Hepatocyte (in vitro differentiated cells): ENCODE measurements at places on chromosomes 1 and 21. TPM values are rescaled to one million over a fixed set of nuclear protein-coding genes. Genes with fewer than 3 reads are reported as not detected.

GRCh38 chr1:159970932-159971342 lies 16.9 kb upstream of the SLAMF9 start:
- no peaks in the 10 kb centered on the region for H3K27me3 ChIP-seq
- H3K27ac ChIP-seq: peak overlapping the region; percentile 78
- no peaks in the 10 kb centered on the region for H3K36me3 ChIP-seq

DNA sequence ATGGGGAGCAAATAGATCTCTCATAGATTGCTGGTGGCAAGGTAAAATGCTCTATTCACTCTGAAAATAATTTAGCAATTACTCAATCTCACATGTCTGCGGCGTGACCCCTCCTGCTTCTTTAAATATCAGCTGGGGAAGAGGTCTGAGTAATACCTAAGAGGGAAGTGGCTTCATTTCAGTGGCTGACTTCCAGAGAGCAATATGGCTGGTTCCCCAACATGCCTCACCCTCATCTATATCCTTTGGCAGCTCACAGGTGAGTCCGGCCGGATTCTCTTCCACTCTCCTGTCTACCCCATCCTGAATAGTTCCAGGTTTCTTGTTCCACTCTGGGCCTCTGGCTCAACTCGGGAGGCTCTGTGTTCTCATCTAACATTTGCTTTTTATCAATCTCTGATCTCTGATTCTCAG lies at the start of gene SLAMF7:
TSS of gene SLAMF7 (plus strand) at position 150 of the 414 bp plus-strand sequence. CDS start at position 205, 55 bp downstream.
- no peak for DNase-seq
- H3K27ac ChIP-seq: no peak within 1 kb of the TSS
- H3K27me3 ChIP-seq: no peaks in the 10 kb centered on the region
- H3K4me1 ChIP-seq: no peaks in the 10 kb centered on the region

DNA sequence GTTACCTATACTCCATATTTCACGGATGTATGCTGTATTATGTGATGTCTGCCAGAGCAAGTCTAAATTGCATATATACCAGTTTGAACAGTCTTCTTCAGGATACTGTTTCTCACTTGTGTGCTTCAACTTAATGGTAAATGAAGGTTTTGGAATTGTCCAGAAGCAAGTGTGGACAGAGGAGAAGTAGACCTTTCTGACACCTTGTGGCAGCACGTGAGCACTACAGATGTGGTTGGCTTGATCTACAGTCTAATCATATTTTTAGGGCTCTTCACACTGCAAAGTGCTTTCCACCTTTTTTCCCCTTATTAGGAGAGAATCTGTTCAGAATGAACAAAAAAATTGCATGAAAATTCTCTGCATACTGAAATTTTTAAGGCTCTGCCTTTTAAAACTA lies 10.9 kb downstream of the MORC3 start:
- peak; percentile 53 for DNase-seq
- H3K4me3 ChIP-seq: no peak overlapping the region
- H3K36me3 ChIP-seq: no peaks in the 10 kb centered on the region
- no peaks in the 10 kb centered on the region for H3K4me1 ChIP-seq
- H3K27ac ChIP-seq: no peak overlapping the region
- H3K27me3 ChIP-seq: no peaks in the 10 kb centered on the region

DNA sequence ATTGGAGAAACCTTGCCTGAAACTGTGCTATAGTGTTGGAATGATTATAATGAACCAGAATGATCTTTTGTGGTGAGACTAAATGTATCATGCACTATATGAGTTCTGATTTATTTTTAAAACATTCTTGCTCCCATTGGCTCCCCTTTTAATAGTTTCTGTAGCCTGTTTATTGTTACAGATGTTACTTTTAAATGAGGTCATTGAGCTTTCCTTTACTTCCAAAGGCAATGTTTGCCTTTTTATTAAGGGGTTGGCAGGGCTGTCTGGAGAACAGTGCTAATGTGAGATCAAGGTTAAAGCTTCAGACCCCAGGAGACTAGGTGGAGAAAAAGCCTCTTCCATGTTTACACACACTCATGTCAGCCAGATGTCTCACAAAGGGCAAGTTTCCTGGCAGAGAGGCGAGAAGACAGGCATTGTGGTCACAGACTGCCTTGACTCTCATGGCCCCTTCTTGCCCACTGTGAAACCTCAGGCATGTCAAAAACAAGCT lies 120.6 kb upstream of the RAVER2 start:
- H3K36me3 ChIP-seq: no peaks in the 10 kb centered on the region
- no peaks in the 10 kb centered on the region for H3K27me3 ChIP-seq
- H3K27ac ChIP-seq: no peak overlapping the region
- no peaks in the 10 kb centered on the region for H3K4me1 ChIP-seq
- DNase-seq: no peak
- H3K4me3 ChIP-seq: no peak overlapping the region

Gene CTTNBP2NL
- polyA plus RNA-seq: 10.2 and 11.4 TPM in 2 replicates

DNA sequence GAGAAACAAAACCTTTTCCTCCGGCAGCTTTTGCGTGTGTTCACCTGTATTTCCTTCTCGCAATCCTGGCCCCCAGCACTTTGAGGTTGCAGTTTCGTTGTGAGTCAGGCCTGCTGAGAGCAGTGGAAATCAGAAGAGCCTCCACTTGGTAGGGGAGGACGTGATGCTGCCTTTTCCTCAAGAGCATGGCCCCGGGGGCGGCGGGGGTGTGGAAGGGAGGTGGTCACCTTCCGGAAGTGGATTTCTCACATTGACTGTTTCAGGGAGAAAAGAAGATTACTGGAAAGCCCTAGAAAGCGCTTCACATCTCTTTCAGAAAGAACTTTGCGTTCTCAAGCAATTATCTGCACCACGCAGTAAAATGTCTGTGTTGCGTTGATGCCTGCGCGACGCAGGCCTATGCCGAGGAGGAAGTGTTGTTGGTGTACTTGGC lies 12.2 kb upstream of the IL10 start:
- H3K4me1 ChIP-seq: no peaks in the 10 kb centered on the region
- no peak overlapping the region for H3K27ac ChIP-seq
- H3K4me3 ChIP-seq: no peak overlapping the region
- no peaks in the 10 kb centered on the region for H3K27me3 ChIP-seq

DNA sequence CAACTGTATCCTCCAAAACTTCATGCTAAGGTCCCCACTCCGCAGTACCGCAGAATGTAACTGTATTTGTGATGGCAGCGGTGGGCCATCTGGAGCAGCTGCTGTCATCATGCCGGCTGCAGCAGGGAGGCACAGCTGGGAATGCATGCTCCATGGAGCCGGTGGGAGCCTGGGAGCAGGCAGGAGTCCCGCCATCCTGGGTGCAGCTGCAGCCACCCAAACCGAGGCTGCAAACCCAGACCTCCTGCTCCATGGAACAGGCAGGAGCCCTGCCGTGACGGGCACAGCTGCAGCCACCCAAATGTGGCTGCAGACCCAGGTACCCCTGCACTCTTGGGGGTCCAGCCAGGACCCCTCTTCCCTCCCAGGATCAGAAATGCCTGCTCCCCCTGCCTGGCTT lies 80.3 kb downstream of the SCMH1 start:
- H3K27ac ChIP-seq: no peak overlapping the region
- no peak for DNase-seq
- H3K4me3 ChIP-seq: no peak overlapping the region
- H3K36me3 ChIP-seq: no peaks in the 10 kb centered on the region
- no peaks in the 10 kb centered on the region for H3K4me1 ChIP-seq
- no peaks in the 10 kb centered on the region for H3K27me3 ChIP-seq
